ENCODE measurements at places on chromosomes 6 and 20.

GRCh38 chr6:150004783-150005717 is 20.3 kb downstream of the RAET1L start:
- DNase-seq, result peak; percentile 87

DNA sequence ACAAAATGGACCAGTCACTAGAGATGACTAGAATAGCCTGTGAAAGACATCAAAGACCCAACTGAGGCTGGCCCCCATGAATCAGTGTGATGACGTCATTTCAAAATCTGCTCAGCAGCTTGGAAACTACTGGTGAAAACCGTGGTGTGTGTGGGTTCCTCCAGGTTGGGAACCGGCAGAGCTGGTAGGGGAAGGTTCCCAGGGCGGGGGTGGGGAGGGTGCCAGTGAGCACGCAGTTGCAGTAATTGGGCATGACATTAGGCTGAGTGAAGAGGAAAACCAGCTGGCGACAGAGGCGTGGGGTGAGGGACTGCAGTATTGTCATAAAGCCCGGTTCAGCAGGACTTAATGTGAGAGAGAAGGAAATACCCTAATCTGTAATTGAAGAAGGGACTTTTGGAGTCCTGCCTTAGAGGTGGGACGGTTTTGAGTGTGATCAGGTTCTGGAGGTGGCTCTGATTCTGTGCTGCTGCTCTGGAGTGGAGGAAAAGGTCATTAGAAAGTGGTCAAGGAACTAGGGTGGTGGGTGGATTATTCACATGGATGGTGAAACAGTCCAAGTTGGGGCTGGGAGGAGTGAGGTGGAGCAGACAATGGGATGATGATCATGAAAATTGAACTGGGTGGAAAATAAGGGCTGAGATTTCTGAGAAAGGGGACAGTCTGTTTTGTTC is 52.0 kb upstream of the MTHFD1L start:
- DNase-seq, result no peak

DNA sequence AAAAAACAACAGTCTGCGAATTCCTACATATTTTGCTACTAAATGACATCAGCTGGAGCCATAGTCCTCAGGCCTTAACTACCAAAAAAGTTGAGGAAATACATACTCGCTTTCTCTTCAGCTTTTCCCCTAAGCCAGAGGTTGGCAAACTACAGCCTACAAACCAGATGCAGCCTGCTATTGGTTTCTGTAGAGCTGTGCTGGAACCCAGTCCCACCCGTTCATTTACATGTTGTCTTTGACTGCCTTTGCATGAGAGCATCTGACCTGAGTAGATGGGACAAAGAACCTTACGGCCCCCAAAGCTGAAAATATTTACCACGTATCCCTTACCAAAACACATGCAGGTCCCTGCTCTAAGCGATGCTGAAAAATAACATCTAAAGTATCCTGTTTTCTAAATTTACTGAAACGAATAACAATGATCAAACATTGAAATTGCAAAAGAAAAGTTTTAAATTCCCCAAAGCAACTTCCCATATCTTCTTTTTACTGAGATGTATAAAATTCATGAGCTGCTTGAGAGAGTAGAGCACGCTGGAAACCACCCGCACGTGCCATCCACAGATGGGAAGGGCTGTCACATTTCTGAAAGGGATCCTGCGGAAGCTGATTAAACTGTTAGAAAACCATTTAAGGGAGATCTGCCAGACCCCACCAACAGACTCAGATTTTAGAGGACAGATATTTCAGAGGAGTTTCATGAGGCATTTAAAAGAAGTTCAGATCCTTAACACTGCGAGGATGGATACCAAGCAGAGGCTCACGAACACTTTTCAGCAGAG is 124.1 kb downstream of the PRKN start:
- DNase-seq, result no peak

- no peak for DNase-seq
Observed at GRCh38 chr6:29793036-29793356, 34.6 kb upstream of the HLA-G start.

DNA sequence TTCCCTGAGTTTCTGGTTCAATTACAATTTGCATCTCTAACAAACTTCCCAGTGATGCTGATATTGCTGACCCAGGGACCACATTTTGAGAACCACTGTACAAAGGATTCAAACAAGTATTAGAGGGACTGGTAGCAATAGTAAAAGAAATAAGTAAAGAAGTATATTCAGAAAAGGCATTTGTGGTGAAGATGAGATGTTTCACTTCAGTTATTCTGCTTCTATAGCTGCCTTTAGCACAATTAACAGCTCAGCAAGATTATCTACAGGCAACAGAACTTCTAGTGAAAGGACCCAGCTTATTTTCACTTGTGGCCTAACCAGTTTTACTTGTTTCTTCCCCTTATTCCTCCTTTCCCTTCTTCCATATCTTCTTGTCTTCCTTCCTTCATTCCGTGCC is 149.4 kb downstream of the PHF3 start:
- no peak for DNase-seq

All from omental fat pad (tissue), 4 donors.